ENCODE measurements at places on chromosomes 1 and 21.
A peak's percentile ranks its signal among the peaks of the same experiment; 100 is the strongest.

GRCh38 chr1:232728507-232729263 lies 76.5 kb upstream of the MAP10 start:
- peak; percentile 89 for DNase-seq

DNA sequence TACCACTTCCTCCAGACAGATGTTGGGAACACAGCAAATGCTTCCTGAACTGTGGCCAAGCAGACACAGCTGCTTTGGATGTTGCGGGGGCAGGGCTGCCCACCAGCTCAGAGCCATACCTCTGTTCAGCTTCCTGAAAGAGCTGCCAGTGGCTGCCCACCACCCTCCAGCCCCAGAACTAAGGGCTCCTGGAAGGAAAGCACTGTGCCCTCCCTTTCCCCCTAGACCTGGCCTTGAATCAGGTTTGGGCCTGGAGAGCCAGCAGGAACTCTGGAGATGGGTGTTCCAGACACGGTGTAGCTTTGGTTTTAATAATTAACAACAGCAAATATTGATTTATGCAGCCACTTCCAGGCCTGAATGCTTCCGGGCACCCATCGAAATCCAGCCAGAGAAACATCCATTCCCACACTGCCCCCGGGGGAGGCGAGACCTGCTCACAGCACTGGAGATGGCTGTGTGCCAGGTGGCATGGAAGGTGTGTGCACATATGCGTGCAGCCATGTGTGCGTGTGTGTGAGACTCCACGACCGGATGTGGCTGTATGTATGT lies 45.7 kb downstream of the RAP1GAP start:
- DNase-seq = no peak

- no peak for DNase-seq
Observed at GRCh38 chr1:201933840-201934430, 12.4 kb downstream of the LMOD1 start.

GRCh38 chr1:46072975-46073374 lies 59.5 kb downstream of the PIK3R3 start:
- no peak for DNase-seq
